ENCODE measurements at places on chromosomes 7 and 10. TPM values are rescaled to one million over a fixed set of nuclear protein-coding genes. Genes with fewer than 3 reads are reported as not detected.

DNA sequence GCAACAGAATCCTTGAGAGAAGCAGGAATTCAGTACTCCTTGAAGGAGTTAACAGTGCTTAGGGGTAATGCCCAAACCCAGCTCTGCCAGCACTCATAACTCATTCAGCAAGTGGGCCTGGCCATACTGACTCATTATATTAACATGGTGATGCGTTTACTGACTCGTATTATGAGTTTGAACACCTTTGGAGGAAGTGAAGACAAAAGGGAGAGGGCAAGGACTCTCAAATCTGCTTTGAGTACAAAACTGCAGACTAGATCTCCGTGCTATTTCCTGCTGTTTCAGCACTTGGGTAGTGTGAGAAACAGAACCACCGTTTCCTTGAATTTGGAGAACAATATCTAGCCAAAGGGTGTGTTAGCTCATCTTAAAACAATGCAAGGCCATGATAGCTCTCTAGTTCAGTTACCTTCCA, 30.8 kb downstream of the SLC16A9 start:
- peaks cover 14% of the 10 kb centered on the region for H3K4me1 ChIP-seq
- peaks cover 4% of the 10 kb centered on the region for H3K36me3 ChIP-seq
- H3K27ac ChIP-seq: no peak overlapping the region
- peak overlapping the region; percentile 34 for H3K4me3 ChIP-seq
- no peaks in the 10 kb centered on the region for H3K27me3 ChIP-seq
- no peak for DNase-seq

GRCh38 chr7:11130012-11130411, 156.3 kb downstream of the PHF14 start:
- no peak for DNase-seq
- no peaks in the 10 kb centered on the region for H3K27me3 ChIP-seq
- H3K4me1 ChIP-seq: no peaks in the 10 kb centered on the region
- no peak overlapping the region for H3K27ac ChIP-seq
- H3K4me3 ChIP-seq: no peak overlapping the region
- peaks cover 7% of the 10 kb centered on the region for H3K36me3 ChIP-seq

DNA sequence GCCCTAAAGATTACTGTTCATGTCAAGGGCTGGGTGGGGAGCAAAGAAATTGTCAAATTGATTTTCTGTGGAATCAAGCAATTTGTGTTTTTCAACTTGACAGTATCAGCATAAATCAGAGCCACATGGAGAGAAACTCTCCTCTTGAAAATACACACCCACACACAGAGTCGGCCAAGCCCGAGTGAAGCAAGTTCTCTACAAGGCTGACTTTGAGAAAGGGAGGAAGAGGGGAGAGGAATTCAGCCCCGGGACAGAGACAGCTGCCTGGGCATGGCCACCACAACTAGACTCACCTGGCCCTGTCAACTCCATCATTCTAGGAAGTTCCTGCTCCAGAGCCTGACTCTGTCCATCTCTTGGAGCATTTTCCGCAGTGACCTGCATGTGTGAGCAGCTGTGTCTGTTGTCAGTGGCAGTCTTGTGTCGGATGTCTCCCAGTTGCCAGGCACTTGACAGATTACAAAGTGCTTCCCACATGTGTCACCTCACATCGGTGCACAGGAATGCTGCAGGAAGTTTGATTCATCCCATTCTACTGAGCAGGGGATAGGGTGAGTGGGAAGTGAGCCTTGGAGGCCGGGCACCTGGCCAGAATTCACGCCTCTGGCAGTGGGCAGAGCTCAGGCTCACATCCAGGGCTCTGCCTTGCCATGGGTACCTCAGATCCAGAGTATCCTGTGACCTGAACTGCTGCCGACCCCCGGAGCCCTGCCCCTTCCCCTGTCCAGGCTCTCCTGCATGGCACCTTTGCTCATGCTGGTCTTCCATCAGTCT, 37.9 kb downstream of the ADAM12 start:
- no peaks in the 10 kb centered on the region for H3K27me3 ChIP-seq
- no peaks in the 10 kb centered on the region for H3K36me3 ChIP-seq
- no peaks in the 10 kb centered on the region for H3K4me1 ChIP-seq
- H3K4me3 ChIP-seq: no peak overlapping the region

DNA sequence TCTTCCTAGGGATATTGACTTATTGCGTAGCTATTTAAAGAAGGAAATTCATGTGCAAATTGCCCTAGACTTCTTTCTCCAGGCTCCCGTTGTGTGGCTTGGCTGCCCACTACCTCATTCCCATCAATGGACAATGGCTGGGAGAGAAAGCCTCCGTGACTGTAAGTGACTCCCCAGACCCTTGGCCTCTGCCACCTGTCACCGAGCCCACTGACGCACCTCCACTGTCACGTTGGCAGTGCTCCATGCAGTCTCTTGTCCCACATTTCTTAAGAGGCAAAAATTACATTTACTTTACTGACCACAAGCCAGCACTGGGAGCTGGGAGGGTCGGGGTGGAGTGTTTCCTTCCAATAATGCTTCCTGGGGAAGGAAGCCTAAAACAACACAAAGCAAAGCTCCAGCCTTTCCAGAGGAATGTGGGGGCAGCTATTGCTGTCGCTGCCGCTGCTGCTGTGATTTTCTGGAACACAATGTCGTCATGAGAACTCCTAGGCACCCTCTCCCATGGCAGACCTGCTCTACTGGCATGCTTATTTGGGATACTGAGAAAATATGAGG, 89.7 kb upstream of the STEAP1B start:
- peaks cover 6% of the 10 kb centered on the region for H3K4me1 ChIP-seq
- H3K36me3 ChIP-seq: peaks cover 22% of the 10 kb centered on the region
- H3K27me3 ChIP-seq: no peaks in the 10 kb centered on the region
- no peak for DNase-seq

Gene GIMAP4
- 0.33 TPM for total RNA-seq

- no peaks in the 10 kb centered on the region for H3K27me3 ChIP-seq
- no peaks in the 10 kb centered on the region for H3K4me1 ChIP-seq
- DNase-seq: peak; percentile 74
- H3K36me3 ChIP-seq: peaks cover 4% of the 10 kb centered on the region
- no peak overlapping the region for H3K27ac ChIP-seq
- H3K4me3 ChIP-seq: no peak overlapping the region
Observed at GRCh38 chr7:93558705-93559614, 15.6 kb downstream of the CALCR start.

DNA sequence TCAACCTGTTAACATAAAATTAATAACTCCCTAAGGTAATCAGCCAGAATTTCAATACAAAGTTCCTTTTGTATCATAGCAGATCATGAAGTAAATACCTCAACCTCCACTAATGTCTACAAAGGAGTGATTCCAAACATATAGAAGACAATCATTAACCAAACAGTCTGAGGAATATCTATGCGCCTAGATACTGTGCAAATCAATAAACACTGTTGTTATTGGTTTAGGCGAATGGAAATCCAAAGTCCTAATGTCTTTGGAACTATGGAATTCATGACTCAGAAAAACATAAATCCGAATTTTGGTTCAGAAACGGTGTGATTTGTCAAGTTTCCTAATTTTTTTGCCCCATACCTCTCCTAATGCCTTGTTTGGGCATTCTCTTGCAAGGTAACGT, 469.7 kb downstream of the PARD3 start:
- H3K4me3 ChIP-seq: no peak overlapping the region
- DNase-seq: no peak
- peaks cover 57% of the 10 kb centered on the region for H3K36me3 ChIP-seq
- H3K27me3 ChIP-seq: no peaks in the 10 kb centered on the region
- H3K27ac ChIP-seq: no peak overlapping the region
- no peaks in the 10 kb centered on the region for H3K4me1 ChIP-seq

GRCh38 chr7:29304756-29305155, 110.2 kb downstream of the CHN2 start:
- H3K36me3 ChIP-seq: no peaks in the 10 kb centered on the region
- DNase-seq: no peak
- peak overlapping the region; percentile 21 for H3K27ac ChIP-seq
- peaks cover 6% of the 10 kb centered on the region for H3K4me1 ChIP-seq

DNA sequence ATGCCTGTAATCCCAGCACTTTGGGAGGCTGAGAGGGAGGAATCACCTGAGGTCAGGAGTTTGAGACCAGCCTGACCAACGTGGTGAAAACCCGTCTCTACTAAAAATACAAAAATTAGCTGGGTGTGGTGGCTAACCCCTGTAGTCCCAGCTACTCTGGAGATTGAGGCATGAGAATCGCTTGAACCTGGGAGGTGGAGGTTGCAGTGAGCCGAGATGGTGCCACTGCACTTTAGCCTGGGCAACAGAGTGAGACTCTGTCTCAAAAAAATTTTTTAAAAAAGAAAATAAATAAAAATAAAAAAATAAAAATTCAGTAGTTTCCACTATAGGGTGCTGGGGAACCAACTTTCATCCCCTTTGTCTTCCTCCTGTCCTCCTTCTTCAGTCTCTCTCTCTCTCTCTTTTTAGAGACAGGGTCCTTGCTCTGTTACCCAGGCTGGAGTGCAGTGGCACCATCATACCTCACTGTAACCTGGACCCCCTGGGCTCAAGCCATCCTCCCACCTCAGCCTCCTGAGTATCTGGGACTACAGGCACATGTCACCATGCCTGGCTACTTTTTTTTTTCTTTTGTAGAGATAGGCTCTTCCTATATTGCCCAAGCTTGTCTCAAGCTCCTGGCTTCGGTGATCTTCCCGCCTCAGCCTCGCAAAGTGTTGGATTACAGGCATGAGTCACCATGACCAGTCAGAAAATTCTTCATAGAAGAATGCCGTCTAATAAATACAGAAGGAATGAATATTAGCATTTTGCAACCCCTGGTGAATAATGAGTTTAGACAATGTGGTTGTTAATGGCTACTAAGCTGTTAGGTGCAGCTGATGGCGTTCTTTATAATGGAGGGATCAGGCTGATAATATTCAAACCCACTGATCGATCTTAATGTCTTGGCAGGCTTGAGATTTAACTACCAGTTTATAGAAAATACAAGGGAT, 20.6 kb downstream of the RBM20 start:
- H3K27me3 ChIP-seq: no peaks in the 10 kb centered on the region
- no peaks in the 10 kb centered on the region for H3K36me3 ChIP-seq
- peak; percentile 59 for DNase-seq
- no peak overlapping the region for H3K27ac ChIP-seq
- H3K4me1 ChIP-seq: peaks cover 11% of the 10 kb centered on the region

Gene NPC1L1
- 2.0 TPM for total RNA-seq

- peaks cover 4% of the 10 kb centered on the region for H3K4me1 ChIP-seq
- H3K27me3 ChIP-seq: no peaks in the 10 kb centered on the region
- H3K36me3 ChIP-seq: no peaks in the 10 kb centered on the region
- DNase-seq: no peak
Observed at GRCh38 chr10:84765656-84766055, 437.3 kb downstream of the CCSER2 start.

DNA sequence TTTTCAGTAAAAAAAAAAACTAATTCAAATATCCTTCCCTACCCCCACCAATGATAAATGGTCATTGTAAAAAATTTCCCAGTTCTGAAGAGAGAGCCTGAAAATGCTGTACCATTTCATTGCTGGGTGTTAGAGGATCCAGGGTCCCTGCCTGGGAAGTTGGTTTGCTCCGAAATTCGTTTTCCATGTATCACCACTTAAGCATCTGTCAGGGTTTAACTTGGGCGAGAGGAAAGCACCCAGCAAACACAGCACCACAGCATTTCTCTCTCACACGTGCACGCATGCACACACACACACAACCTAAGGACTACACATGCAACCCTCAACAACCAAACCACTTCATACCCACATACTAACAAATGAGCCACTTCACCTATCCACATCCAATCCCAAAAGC, 42.1 kb upstream of the EMX2 start:
- H3K27me3 ChIP-seq: peaks cover 83% of the 10 kb centered on the region
- no peaks in the 10 kb centered on the region for H3K36me3 ChIP-seq
- H3K4me3 ChIP-seq: no peak overlapping the region
- no peak overlapping the region for H3K27ac ChIP-seq
- H3K4me1 ChIP-seq: peaks cover 6% of the 10 kb centered on the region

Gene OR6V1
- total RNA-seq: not detected

- H3K27ac ChIP-seq: no peak overlapping the region
- H3K4me1 ChIP-seq: no peaks in the 10 kb centered on the region
- H3K36me3 ChIP-seq: no peaks in the 10 kb centered on the region
- no peak overlapping the region for H3K4me3 ChIP-seq
- H3K27me3 ChIP-seq: no peaks in the 10 kb centered on the region
Observed at GRCh38 chr10:85946713-85947326, 419.8 kb downstream of the GRID1 start.

Gene ANXA8L1
- not detected for total RNA-seq

GRCh38 chr10:97428572-97428981, 2.6 kb downstream of the PGAM1 start:
- H3K27me3 ChIP-seq: no peaks in the 10 kb centered on the region
- peak overlapping the region; percentile 91 for H3K4me3 ChIP-seq
- H3K36me3 ChIP-seq: peaks cover 54% of the 10 kb centered on the region
- no peak for DNase-seq

Gene SLC16A12
- 2.3 TPM for total RNA-seq

GRCh38 chr10:92627845-92628480, 35.0 kb downstream of the KIF11 start:
- no peak overlapping the region for H3K27ac ChIP-seq
- H3K4me3 ChIP-seq: no peak overlapping the region
- DNase-seq: peak; percentile 45
- no peaks in the 10 kb centered on the region for H3K27me3 ChIP-seq

- no peaks in the 10 kb centered on the region for H3K4me1 ChIP-seq
- no peaks in the 10 kb centered on the region for H3K36me3 ChIP-seq
- no peak for DNase-seq
- no peak overlapping the region for H3K27ac ChIP-seq
Observed at GRCh38 chr10:101379663-101380352, 25.8 kb downstream of the BTRC start.

DNA sequence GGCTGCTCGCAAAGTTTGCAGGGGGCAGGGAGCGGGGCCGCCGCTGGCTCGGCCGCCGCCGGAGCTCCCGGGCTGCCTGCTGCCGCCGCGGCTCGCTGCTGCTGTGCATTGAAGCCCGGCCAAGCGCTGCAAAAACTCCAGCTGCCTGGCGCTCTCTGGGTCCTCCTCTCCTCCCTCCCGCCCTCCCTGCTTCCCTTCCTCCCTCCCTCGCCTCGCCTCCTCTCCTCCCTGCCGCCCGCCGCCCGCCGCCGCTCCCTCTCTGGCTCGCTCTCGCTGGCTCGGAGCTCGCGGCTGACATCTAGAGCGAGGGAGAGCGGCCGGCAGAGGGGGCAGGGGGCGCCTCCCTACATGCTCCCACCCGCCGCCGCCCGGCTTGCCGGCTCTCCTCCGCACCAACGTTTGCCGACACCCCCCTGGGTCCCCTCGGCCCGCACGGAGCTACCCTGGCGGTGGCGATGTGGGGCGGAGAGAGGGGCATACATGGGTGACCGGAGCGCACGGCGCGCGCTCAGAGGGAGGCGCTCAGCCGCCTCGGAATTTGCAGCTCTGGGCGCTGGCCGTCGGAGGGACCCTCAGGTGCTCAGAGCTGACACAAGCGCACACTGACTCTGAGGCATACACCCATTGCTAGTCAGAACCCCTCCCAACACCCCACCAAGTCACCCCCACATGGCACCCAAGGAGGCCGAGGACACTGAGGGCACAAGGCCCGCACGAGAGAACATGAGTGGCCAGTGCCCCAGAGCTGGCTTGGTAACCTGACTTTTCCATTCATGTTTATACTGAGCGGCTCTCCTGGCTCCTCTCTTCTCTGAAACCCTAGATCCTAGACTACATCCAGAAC, 1.2 kb upstream of the PLXNA4 start:
- peak overlapping the region; percentile 56 for H3K4me3 ChIP-seq
- H3K36me3 ChIP-seq: no peaks in the 10 kb centered on the region
- peak; percentile 91 for DNase-seq
- H3K4me1 ChIP-seq: peaks cover 4% of the 10 kb centered on the region
- no peak overlapping the region for H3K27ac ChIP-seq
- peaks cover 53% of the 10 kb centered on the region for H3K27me3 ChIP-seq

- H3K4me1 ChIP-seq: no peaks in the 10 kb centered on the region
- no peak overlapping the region for H3K4me3 ChIP-seq
Observed at GRCh38 chr10:124996127-124996853, 54.4 kb downstream of the ZRANB1 start.

Measured in endodermal cell (in vitro differentiated cells).